CD14-positive monocyte (primary cell): ENCODE measurements at places on chromosomes 12 and 14. TPM values are rescaled to one million over a fixed set of nuclear protein-coding genes. Genes with fewer than 3 reads are reported as not detected.

DNA sequence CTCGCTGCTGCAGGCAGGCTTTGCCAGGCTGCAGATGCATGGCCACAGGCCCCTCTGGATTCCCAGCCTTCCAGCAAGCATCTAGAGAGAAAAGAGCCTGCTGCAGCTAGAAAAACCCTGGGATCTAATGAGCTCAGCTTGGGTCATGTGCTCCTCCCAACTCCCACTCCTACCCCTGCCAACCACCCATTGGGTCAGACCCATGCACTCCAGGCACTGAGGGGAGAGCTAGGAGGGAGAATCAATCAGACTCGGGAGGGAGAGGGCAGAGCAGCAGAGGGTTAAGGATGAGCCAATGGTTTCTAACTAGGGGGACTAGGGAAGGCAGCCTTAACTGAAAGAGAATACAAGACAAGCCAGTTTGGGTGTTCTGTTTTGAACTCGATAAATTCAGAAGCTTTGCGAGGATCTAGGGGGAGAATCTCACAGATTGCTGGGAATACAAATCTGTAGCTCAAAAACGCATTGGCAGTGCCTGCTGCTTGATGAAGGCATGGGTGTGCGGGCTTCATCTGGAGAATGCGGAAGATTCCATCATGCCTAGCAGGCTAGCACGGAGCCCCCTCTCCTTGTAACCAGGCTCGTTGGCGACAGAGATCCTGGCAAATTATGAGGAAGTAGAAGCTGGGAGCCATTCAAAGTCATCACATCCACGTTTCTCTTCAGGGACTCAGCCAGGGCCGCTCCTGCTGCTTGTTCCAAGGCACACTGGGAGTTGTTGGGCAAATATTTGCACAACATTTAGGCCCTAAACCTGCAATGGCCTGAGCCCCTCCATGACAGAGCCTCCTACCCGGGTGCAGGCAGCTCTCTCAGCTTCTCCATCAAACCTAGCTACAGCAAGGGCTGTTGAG lies 56.4 kb downstream of the VCPKMT start:
- H3K36me3 ChIP-seq, result no peaks in the 10 kb centered on the region
- no peaks in the 10 kb centered on the region for H3K27me3 ChIP-seq
- DNase-seq, result peak; percentile 52

DNA sequence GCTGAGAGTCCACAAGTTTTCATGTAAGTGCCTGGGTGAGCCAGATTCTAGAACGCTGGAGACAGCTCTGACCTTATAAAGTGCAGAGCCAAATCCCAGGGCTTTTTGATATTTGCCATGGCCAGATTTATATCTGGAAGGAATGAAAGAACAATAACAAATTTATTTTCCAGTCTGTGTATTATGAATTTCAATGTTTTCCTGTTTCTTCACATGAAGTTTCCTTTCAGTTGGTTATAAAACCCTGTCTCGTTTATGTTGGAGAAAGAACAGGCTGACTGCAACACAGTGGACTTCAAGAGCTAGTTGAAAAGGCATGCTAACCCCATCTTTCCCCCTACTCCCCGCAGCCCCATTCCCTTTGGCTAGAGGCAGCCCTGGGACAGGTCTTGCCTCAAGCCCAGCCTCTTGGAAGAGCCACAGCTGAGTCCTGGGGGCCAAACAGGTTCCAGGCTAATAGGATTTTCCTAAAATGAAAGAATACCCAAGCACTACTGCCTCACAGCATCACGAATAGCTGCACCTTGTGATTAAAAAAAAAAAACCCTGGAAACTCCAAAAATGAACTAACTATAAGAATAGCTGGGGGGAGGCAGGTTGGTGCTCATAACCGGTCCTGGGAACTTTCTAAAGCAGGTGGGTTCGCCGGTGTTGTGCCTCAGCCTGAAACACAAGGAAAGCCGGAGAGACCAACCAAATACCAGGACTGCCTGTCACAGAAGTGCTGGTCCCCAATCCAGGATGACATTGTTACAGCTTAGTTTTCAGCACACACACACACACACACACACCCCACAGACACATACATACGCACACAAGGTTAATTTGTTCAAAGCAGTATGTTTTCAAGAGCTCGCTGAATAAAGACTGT lies 1.5 kb downstream of the FBLN5 start:
- DNase-seq, result no peak
- no peak overlapping the region for H3K4me3 ChIP-seq
- peaks cover 24% of the 10 kb centered on the region for H3K4me1 ChIP-seq
- H3K36me3 ChIP-seq, result no peaks in the 10 kb centered on the region

DNA sequence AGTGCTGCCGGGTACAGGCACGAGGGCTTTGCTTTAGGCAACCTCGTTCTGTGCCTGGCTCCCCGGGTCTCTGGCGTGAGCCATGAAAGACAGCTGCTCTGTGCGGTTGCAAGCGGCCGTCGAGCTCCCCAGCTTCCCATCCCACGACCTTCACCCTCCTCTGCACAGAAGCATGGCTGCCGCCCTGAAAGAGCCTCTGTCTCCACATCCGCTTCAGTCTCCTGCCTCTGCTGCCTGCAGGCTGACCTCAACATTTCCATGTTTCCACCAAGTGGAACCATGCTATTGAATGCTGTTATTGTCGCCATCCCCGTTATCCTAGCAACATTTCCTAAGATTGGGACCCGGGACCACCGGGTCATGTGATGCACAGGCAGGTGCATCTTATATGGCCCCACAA lies 57.1 kb downstream of the KDM2B start:
- DNase-seq, result no peak
- no peaks in the 10 kb centered on the region for H3K27me3 ChIP-seq
- no peak overlapping the region for H3K4me3 ChIP-seq
- no peak overlapping the region for H3K27ac ChIP-seq
- peaks cover 10% of the 10 kb centered on the region for H3K4me1 ChIP-seq

GRCh38 chr12:73585136-73585535 lies 952.5 kb upstream of the ATXN7L3B start:
- DNase-seq, result no peak
- no peaks in the 10 kb centered on the region for H3K27me3 ChIP-seq
- no peak overlapping the region for H3K4me3 ChIP-seq
- no peak overlapping the region for H3K27ac ChIP-seq
- H3K4me1 ChIP-seq, result no peaks in the 10 kb centered on the region

OAS3 gene
- 41.9 TPM for polyA plus RNA-seq

DNA sequence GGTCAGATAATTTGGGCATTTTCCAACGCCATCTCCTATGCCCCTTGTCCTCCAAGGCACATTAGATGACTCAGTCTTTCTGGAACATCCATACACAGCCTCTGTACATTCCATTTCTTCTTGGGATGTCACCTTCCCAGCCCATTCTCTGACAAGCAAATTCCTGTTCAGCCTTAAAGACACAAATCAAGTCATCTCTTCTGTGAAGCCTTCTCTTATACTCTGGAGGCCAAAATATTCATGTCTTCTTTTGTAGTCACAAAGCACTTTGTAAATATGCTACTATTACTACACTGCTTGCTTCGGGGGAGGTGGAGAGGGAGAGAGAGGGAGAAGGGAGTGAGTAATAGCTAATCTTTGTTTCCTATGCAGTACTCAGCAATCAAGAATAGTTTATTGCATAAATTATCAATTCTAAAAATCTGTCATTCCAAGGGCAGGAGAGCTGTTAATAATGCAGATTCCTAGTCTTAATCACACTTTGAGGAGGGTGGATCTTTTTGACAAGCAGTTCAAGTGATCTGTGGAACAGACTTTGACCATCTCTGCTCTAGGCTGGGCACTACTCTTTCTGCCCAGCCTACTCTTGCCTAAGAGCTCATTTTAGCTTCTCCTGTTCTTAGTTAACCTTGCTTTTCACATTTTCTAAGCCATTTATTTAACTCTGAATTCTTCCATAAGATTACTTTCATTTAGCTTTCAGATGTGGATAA lies 27.9 kb downstream of the KCNMB4 start:
- no peaks in the 10 kb centered on the region for H3K36me3 ChIP-seq
- H3K27me3 ChIP-seq, result no peaks in the 10 kb centered on the region
- H3K27ac ChIP-seq, result no peak overlapping the region
- no peak overlapping the region for H3K4me3 ChIP-seq

GRCh38 chr14:103518422-103519042 lies 4.1 kb downstream of the CKB start:
- DNase-seq, result peak; percentile 43
- H3K36me3 ChIP-seq, result no peaks in the 10 kb centered on the region
- H3K4me1 ChIP-seq, result peaks cover 16% of the 10 kb centered on the region
- peaks cover 26% of the 10 kb centered on the region for H3K27me3 ChIP-seq
- no peak overlapping the region for H3K4me3 ChIP-seq

GRCh38 chr14:21048638-21049037 lies 6.5 kb downstream of the RNASE7 start:
- no peak overlapping the region for H3K27ac ChIP-seq
- H3K36me3 ChIP-seq, result no peaks in the 10 kb centered on the region
- peaks cover 46% of the 10 kb centered on the region for H3K27me3 ChIP-seq
- no peak for DNase-seq

- peak overlapping the region; percentile 97 for H3K4me3 ChIP-seq
- H3K27me3 ChIP-seq, result no peaks in the 10 kb centered on the region
- peaks cover 17% of the 10 kb centered on the region for H3K4me1 ChIP-seq
- DNase-seq, result no peak
Measured at GRCh38 chr14:90381999-90382451, 14.8 kb upstream of the CALM1 start.

CFAP73 gene
- not detected in 2 replicates for polyA plus RNA-seq

GRCh38 chr14:32434880-32435279 lies 105.8 kb downstream of the AKAP6 start:
- no peaks in the 10 kb centered on the region for H3K27me3 ChIP-seq
- H3K27ac ChIP-seq, result no peak overlapping the region
- H3K36me3 ChIP-seq, result no peaks in the 10 kb centered on the region
- no peak overlapping the region for H3K4me3 ChIP-seq
- no peaks in the 10 kb centered on the region for H3K4me1 ChIP-seq

- no peak overlapping the region for H3K4me3 ChIP-seq
- no peak for DNase-seq
- H3K36me3 ChIP-seq, result no peaks in the 10 kb centered on the region
- H3K27ac ChIP-seq, result no peak overlapping the region
- H3K4me1 ChIP-seq, result peaks cover 62% of the 10 kb centered on the region
- no peaks in the 10 kb centered on the region for H3K27me3 ChIP-seq
Measured at GRCh38 chr12:6374786-6375160, 590 bp downstream of the SCNN1A start.

GRCh38 chr14:67417633-67418032 lies 5.7 kb upstream of the PLEK2 start:
- no peaks in the 10 kb centered on the region for H3K36me3 ChIP-seq
- H3K27me3 ChIP-seq, result no peaks in the 10 kb centered on the region
- H3K27ac ChIP-seq, result no peak overlapping the region
- no peak overlapping the region for H3K4me3 ChIP-seq

DNA sequence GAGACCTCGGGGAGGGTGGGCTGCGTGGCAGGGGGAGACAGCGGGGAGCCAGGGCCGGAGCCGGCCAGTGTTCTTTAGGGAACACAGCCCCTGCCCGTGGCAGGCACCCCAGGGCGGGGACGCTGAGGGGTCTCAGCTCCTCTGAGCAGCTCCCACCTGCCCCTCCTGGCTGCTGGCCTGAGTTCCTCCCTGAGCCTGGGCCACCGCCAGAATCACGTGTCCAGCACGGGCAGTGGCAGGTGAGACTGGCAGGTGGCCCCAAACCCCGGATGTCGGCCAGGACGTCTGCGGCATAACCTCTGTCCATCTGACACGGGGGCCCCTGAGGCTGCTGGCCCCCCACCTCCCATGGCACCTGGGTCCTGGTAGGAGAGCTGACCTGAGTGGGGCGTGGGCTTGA lies 25.1 kb downstream of the NOC4L start:
- no peaks in the 10 kb centered on the region for H3K4me1 ChIP-seq
- no peak overlapping the region for H3K27ac ChIP-seq
- H3K36me3 ChIP-seq, result no peaks in the 10 kb centered on the region
- no peak overlapping the region for H3K4me3 ChIP-seq
- H3K27me3 ChIP-seq, result no peaks in the 10 kb centered on the region
- no peak for DNase-seq

DNA sequence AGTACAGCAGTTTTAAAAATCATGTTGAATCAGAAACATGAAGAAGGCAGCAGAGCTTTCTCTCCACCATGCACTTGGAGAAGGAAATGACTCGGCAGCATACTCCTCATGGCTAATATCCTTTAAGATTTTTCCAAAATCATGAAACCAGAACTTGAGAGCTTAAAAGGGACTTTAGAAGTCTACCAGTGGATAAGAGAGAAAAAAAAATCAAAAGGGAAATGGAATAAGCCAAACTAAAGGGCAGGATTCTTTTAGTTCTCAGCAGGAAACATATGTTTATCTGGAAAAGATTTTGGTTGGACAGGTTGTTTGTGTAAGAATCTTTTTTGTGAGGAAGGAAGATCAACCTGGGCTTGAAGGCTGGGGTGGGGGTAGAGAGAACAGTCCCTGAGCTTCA lies 111.8 kb downstream of the PRKCH start:
- H3K27me3 ChIP-seq, result no peaks in the 10 kb centered on the region
- H3K4me3 ChIP-seq, result no peak overlapping the region
- H3K4me1 ChIP-seq, result peaks cover 7% of the 10 kb centered on the region
- DNase-seq, result no peak
- no peaks in the 10 kb centered on the region for H3K36me3 ChIP-seq

PARP2 gene
- polyA plus RNA-seq, result 1.8 TPM

FBLN5 gene
- polyA plus RNA-seq, result not detected in 2 replicates

GRCh38 chr12:55849616-55850343 lies 7.0 kb upstream of the MMP19 start:
- H3K27ac ChIP-seq, result no peak overlapping the region
- H3K4me3 ChIP-seq, result no peak overlapping the region
- DNase-seq, result no peak
- H3K36me3 ChIP-seq, result no peaks in the 10 kb centered on the region
- no peaks in the 10 kb centered on the region for H3K27me3 ChIP-seq

DNA sequence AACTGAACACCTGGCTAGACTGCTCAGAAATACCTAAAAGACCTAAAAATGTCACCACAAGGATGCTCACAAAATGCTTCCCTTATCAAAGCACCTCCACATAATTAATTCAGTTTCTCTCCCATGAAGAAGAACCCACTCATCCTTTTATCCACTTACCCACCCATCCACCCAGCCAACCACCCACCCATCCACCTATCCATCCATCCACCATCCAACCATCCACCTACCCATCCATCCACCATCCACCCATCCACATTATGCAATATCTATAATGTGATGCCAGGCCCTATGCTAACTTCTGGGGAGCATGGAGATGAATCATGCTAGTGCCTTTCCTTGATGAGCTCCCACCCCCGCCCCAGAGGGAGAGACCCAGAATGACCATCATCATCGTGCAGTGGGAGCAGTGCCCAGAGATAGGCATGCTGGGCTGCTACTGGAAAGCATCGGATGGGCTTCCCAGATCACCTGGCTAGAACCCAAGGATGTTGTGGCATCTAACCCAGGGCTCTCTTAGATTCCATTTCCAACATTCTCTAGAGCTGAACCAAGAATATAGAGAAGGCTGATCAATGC lies 166.6 kb downstream of the TTC7B start:
- no peaks in the 10 kb centered on the region for H3K36me3 ChIP-seq
- no peak overlapping the region for H3K27ac ChIP-seq
- DNase-seq, result no peak
- H3K4me1 ChIP-seq, result peaks cover 27% of the 10 kb centered on the region
- no peak overlapping the region for H3K4me3 ChIP-seq

GRCh38 chr12:16473610-16474326 lies 126.3 kb downstream of the MGST1 start:
- no peaks in the 10 kb centered on the region for H3K4me1 ChIP-seq
- H3K27me3 ChIP-seq, result no peaks in the 10 kb centered on the region
- H3K36me3 ChIP-seq, result no peaks in the 10 kb centered on the region

PPP1R1A gene
- polyA plus RNA-seq, result 0.04 TPM in 1 of 2 replicates, not detected in the other

THTPA gene
- polyA plus RNA-seq, result 15.3 TPM
